ENCODE measurements at places on chromosomes 4 and X.

DNA sequence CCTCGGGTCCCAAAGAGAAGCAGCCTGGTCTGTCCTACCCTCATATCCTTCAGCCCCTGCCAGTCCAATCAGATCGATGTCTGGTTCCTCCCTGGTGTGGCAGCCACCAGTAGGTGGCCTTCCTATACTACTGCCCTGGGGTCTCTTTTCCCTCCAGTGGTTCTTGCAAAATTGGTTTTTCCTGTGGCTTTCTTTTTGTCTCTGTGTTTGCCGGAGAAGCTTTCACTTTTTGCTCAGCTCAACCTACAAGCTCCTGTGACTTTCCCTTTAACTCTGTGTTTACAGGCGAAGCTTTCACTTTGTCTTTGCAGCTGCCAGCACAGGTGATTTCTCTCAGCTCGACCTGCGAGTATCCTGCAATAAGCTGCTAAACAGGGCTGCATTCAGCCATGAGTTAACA, 46.8 kb downstream of the UGT2A3 start:
- DNase-seq = no peak

GRCh38 chr4:142040043-142040442, 403.7 kb downstream of the IL15 start:
- DNase-seq = no peak

GRCh38 chr4:155780775-155781174, 22.0 kb downstream of the GUCY1B1 start:
- no peak for DNase-seq

GRCh38 chr4:27248829-27249228, 388.2 kb downstream of the STIM2 start:
- DNase-seq = no peak

DNA sequence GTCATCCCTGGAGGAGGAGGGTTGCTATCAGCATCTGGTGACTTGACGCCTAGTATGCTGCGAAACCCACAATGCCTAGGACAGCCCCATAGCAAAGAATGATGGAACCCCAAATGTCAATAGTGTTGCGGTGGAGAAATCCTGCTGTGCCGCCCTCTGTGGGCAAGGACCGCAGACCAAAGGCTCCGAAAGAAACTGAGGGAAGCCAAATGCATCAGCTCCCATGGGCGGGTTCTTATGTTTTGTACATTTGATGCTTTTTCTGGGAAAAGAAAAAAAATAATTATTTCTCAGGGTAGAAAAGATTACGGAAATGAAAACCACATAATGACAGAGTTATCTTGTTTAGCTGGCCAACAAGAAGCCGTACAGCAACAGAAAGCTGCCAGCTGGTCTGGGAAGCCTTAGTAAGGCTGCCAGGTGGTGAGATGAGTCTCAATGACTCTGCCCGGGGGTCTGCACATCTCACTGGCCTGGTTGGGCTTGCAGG, 95.0 kb upstream of the TBL1X start:
- no peak for DNase-seq

DNA sequence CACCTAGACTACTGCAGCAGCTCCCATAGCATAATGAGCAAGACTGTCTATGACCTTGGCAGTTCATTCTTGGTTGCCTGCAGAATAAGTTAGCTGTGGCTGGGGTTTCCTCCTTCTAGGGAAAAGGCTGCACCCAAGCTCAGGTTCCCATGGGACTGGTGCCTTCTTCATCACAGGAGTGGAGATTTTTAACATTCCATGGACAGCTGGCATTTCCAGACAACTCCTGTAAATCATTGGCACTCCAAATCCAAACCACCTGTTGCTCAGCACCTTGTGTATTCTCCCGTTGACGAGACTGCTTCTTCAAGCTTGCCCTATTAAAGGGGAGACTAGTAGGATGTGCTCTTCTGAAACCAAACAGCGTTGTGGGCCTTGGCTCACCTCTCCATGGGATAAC, 7.8 kb upstream of the NUP54 start:
- DNase-seq = no peak

DNA sequence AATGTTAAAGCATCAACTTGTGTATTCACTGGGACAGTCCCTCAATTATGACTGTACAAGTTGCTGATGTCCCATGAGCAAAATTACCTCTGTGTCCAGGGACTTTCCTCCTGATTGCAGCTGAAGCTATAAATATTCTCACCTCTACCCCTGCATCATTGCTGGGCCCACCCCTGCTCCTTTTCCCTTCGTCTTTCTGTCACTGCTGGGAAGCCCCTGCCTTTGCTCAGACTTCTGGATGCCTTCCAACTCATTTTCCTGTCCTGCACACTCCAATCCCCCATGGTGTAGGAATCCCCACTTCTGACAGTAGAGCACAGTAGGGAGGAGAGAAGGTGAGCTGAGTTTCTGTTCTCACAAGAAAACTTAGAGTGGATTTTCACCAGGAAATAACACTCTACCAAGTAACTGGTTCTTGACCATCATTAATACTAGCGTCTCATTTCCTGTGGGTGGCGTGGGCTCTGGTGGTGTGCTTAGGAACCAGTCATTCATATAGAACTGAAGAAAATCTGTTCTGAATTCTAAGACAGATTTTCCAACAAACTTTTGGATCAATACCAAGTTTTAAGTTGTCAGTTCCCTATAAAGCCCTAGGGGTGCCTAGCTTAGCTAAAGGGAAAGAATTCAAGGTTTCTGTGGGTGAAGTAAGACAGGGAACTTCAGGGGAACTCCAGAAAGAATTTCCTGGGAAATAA, 136.2 kb upstream of the MED14 start:
- DNase-seq = no peak

All from stimulated activated CD4-positive, alpha-beta T cell treated with anti-CD3 and anti-CD28 coated beads, Interleukin-1b, Interleukin-23, amount 100 ng/mL, for 24 hours (primary cell).